Type B pancreatic cell (in vitro differentiated cells): ENCODE measurements at places on chromosomes 16 and 17. TPM values are rescaled to one million over a fixed set of nuclear protein-coding genes. Genes with fewer than 3 reads are reported as not detected.

DNA sequence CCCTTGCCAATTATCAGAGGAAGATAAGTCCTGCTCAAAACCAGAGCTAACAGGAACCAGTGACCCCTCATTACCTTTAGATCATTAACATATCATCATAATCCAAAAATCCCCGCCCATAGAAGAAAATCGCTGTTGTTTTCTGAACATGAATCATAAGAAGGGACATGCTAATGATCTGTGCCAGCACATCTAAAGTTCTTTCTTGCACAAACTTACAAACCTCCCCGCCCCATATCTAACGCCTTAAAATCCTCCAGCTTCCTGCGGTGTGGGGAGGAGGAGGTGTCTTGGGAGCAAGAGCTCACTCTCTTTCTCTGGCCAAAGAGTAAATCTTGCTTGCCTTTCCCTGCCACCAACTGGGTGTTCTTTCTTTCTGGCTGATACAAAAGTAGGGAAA lies 78.3 kb downstream of the IRX3 start:
- no peak for DNase-seq

DNA sequence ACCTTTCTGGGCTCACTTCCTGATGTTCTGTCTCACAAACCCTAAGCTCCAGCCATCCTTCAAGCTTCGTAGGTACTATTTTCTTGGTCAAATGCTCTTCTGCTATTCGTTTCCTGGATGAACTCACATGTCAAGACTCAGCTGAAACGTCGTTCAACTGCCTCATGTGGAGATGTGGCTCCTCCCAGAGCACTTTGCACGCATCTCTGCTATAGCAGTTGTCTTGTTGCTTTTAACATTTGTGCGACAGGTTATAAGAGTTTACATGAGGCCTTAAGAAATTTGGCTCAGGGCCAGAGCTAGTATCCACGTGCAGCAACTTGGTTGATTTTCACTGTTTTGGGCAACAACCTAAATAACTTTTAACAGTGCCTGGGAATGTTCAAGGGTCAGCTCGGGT lies 2.8 kb upstream of the KRT40 start:
- DNase-seq, result no peak

DNA sequence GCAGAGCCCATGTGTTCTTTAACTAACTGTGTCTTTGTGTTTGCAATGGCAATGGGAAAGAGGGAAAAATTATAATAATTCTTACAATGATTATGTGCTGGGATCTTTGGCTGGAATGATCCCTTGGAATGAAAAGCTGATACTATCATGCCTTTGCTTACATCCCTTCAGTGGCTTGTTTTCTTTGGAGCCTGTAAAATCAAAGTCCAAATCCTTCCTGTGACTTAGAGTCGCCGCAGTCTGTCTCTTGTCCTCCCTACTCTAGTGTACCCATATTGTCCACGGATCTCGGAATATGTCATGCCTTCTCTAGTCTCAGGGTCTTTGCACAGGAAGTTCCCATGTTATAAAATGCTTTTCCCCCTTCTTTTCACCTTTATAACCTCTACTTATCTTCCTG lies 111.7 kb upstream of the MAF start:
- DNase-seq, result no peak

GRCh38 chr17:51995797-51996403 lies 162.6 kb downstream of the CA10 start:
- DNase-seq, result no peak

- no peak for DNase-seq
These were observed 19.9 kb downstream of the CEP295NL start for GRCh38 chr17:78883089-78883532.

GRCh38 chr17:73208139-73208827 lies 15.4 kb downstream of the COG1 start:
- DNase-seq, result no peak

GRCh38 chr17:74691151-74691550 lies 21.6 kb downstream of the CD300LF start:
- DNase-seq, result no peak

- no peak for DNase-seq
These were observed 94.9 kb downstream of the ANKRD11 start for GRCh38 chr16:89395150-89396142.

- no peak for DNase-seq
These were observed 702.0 kb downstream of the KCNJ2 start for GRCh38 chr17:70871180-70871818.

DNA sequence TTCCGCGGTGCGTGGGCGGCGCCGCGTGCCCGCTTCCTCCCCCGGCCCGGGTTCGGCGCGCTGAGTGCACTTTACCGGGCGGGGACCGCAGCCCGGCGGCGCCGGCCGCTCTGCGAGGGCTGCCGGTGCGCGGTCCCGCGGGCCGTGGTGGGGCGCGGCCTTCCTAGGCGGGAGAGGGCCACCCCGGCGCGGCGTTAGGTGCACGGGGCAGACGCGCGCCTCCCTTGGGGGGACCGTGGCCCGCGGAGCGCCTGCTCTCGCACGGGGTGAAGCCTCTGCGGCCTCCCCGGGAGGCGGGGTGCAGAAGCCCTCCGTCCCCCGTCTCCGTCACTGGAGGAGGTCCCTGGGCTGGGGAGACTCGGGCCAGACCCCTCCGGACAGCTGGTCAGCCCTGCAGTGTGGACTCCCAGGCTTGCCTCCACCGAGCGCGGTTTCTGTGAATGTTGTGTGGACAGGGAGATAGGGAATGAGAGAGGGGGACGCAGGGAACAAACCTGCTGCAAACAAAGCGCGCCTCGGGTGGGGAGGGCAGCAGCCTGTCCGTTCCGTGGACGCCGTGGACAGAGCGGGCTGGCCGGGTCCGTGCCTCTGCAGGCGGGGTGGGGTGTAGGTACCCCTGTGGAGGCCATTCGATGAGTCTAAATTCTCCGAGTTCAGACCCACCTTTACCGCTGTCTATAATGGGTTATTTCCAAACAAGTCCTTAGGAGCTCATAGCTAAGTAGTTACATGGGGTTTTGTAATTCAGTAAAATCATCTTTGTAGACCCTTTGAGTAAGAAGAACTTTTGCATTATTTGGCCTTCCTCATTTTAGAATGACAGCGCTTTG lies 721 bp downstream of the TBCD start:
- DNase-seq, result no peak

GRCh38 chr17:5536866-5537650 lies 47.3 kb downstream of the NLRP1 start:
- DNase-seq, result no peak

DNA sequence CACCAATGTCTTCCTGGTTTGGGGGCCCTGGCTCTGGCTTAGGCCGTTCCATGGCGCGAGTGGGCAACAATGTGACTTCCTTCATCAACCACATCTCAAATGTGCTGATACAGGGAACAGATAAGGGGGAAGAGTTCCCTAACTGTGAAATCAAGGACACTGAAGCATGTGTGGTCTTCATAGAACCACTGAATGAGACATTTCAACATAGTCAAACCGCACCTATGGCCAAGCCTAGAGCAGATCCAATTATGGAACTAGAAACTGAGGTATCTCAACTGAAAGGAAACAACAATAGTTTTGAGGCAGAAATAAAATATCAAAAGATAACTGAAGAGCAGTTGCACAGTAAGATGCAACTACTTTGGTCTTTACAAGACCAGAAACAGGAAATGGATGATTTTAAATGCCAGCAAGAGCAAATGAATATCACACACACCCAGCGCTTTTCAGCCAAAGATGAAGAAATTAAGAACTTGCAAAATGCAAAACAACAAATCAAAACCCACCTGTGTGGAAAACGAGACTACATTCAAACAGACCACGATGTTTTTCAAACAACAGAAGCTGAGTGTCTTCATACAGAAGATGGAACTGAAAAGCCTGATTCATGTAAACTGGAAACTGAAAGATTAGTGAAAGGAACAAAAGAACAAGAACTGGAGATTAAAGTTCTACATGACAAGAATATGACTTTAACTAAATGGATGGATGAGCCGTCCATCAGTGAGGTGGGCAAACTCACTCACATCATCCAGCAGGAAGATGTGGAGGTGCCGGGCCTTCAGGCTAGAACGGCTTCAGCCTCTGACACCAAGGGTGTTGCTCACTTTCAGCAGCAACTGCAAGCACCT lies 18.1 kb upstream of the LCMT1 start:
- no peak for DNase-seq

- no peak for DNase-seq
These were observed 66.4 kb downstream of the PRKCB start for GRCh38 chr16:23902034-23902747.

- no peak for DNase-seq
These were observed 6.2 kb downstream of the CHAD start for GRCh38 chr17:50462446-50462845.

DNA sequence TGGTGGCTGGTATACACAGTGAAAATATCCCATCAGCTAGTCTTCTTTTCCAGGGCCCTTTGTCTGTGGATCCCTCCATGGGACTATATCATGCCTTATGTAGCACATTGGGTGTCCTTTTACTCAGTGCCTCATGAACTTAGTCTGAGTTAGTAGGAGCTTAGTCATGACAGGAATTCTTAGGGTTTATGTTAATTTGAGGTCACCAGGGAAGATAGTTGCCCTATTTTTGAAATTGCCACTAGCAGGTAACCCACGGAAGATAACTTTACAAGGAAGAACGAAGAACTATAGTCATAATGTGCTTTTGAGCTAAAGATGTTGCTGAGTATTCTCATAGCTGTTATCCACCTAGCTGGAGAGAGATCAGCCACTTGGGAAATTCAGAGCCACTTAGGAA lies 14.8 kb upstream of the PLK1 start:
- DNase-seq, result no peak

DNA sequence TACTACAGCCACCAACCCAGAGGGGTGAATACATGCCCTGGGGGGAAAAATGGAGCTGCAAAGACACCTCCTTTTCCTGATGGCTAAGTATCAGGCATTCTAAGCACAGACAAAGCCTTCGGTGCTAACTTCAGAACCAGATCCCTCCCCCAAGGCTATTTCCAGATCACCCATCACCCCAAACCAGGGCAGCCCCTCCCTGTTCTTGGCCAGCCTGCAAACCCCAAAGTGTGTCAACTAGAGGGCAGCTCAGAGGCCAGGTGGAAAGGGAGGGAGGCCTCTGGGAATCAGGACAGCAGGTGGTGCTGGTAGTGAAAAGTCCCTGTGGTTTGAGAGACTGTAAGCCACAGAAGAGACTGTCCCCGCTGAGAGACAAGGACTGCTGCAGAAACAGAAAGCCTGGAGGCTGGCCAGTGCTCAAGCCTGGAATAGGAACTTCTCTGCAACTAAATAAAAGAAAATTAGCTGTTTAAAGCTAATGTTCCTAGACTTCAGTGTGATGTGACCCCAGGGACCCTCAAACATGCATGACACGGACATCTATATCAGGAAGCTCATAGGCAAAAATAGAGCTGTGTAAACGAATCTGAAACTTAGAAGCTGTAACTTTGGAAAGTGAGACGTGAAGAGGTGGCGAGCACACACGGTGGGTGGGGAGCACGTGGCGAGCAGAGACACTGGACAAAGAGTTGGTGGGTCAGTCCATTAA lies 9.1 kb downstream of the TUBG1 start:
- DNase-seq, result no peak

- DNase-seq, result no peak
These were observed 394.7 kb downstream of the SOX9 start for GRCh38 chr17:72515291-72516065.

GRCh38 chr17:38427160-38427949 lies 909 bp upstream of the ARHGAP23 start:
- no peak for DNase-seq

- no peak for DNase-seq
These were observed 470.1 kb downstream of the TOX3 start for GRCh38 chr16:52076801-52077201.

DNA sequence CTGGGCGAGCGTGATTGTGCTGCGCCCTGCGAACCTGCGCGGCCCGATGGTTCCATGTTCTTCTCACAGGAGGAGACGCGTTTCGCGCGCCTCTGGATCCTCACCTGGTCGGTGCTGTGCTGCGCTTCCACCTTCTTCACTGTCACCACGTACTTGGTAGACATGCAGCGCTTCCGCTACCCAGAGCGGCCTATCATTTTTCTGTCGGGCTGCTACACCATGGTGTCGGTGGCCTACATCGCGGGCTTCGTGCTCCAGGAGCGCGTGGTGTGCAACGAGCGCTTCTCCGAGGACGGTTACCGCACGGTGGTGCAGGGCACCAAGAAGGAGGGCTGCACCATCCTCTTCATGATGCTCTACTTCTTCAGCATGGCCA lies 1.0 kb downstream of the FZD2 start:
- no peak for DNase-seq

GRCh38 chr17:2398655-2399571 lies 1.9 kb downstream of the MNT start:
- no peak for DNase-seq

DNA sequence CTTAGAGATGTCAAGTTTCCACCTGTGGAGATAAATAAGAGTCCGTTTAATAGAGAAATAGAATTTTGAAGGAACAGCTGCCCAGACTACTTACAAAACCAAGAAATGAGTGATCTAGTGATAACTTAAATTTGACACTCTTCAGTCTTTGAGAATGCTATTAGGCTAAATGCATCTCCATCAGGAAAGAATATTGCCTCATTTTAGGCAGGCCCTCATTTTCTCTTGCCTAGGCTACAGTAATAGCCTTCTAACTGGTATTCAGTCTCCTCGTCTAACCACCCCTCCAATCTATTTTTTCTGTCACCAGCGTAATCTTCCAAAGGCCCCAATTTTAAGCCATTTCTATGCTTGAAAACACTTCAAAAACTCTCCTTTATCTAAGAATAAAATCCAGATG lies 537.8 kb upstream of the CA10 start:
- DNase-seq, result no peak

GRCh38 chr17:21239680-21240368 lies 13.4 kb downstream of the NATD1 start:
- DNase-seq, result no peak

Gene FOXJ1
- total RNA-seq, result 5.3 and 18.2 TPM in 2 replicates

Gene SLC6A4
- total RNA-seq, result 9.4 and 34.7 TPM in 2 replicates

Gene DRC7
- total RNA-seq, result 0.69 and 7.4 TPM in 2 replicates

Gene PRSS27
- 19.0 and 24.6 TPM in 2 replicates for total RNA-seq

Gene ABCC3
- total RNA-seq, result 10.6 and 13.3 TPM in 2 replicates

Gene HCRT
- not detected in 2 replicates for total RNA-seq

Gene HSD11B2
- 5.4 and 8.5 TPM in 2 replicates for total RNA-seq

Gene SERPINF2
- total RNA-seq, result 28.3 and 36.3 TPM in 2 replicates

Gene SPNS1
- 54.5 and 61.2 TPM in 2 replicates for total RNA-seq

Gene ITPRIPL2
- total RNA-seq, result 29.5 and 39.2 TPM in 2 replicates

Gene SLC38A8
- not detected in 2 replicates for total RNA-seq

Gene SCNN1B
- total RNA-seq, result 4.2 and 4.3 TPM in 2 replicates
